Activated CD4-positive, alpha-beta memory T cell treated with anti-CD3 and anti-CD28 coated beads for 36 hours (primary cell): ENCODE measurements at places on chromosomes 13 and 19.

- DNase-seq, result no peak
Observed at GRCh38 chr19:16301999-16302694, 22.5 kb upstream of the KLF2 start.

DNA sequence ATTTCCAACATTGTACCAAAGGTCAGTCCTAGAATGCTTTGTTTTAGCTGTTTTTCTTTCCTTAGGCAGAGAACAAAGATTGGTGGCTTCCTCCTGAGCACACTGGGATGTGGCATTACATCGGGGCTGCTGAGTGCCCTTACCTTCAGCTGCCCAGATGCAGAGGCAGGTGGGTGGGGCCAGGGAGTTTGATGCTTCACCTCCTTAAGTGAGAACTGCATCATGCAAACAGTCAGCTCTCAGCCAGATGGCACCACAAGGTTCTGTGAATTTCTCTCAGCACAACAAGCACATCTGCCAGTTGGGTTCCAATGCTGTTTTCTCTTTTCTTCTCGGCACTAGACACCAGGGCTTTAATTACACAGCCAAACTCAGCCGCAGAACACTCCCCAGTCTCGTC, 87.4 kb upstream of the UBL3 start:
- peak; percentile 67 for DNase-seq

- DNase-seq, result no peak
Observed at GRCh38 chr13:31629085-31629780, 110.1 kb upstream of the RXFP2 start.

GRCh38 chr19:49432141-49433073, 7.2 kb downstream of the GFY start:
- peak; percentile 57 for DNase-seq

DNA sequence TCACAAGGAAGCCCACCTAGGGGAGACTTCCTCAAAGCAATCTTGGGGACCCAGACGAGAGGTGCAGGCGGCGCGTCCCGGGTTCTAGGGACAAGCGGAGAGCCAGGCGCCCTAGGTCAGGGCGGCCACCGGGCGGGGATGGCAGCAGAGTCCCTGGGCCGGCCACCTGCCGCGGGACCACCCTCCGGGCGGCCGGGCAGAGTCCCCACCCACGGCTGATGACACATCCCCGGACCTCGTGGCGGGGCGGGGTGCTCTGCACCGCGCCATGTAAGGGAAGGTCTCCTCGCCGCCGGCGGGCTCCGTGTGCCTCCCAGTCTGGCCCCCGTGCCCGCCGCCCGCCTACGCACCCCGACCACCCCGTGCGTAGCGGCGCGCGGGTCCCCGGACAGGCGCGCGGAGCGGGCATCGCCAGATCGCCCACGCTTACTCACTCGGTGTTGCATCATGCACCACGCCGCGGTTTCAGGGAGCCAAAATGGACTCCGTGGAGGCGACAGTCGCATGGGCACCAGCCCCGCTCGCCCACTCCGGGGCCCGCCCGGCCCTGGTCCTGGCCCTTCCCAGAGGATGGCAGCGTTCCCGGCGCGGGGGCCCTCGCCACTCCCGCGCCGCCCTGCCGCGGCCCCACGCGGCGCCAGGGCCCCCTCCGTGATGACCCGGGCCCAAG, 643 bp downstream of the SLC7A1 start:
- DNase-seq, result peak; percentile 84

DNA sequence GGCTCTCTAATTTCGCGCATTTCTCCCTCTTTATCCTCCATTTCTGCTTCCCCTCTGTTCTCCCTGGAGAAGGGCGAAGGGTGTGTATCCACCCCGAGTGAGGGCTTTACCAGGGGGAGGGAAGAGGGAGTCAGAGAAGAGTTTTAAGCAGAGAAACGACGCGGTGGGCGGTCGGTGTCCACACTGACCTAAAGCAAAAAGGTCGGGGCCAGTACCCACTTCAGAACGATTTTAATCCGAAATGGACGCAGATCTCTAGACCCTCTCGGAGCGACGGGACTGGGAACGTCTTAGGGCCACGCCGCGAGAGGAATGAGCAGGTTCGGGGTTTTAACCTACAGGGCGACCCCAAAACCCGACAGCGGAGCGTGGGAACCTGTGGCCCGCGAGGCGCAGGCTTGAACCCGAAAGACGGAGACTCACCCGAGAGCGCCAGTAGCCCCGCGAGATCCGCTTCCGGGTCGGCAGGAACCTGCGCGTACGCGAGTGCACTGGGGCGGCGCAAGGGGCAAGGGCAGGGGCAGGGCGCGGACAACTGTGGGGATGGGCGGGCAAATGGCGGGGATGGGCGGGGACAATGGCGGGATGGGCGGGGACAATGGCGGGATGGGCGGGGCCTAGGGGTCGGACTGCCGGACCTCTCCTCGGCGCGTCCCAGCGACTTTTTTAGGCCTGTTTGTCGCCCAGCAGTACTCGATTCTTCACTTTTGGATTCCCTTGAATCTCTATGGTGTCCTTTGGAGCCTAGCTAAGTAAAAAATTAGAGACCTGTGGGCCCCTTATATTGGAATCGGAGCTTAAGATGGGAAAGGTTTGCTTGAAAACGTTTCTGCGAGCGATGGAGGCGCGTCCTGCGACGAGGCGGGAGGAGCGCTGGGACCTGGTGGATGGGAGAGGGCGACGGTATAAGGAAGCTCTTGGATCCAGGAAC, at the start of gene ZNF677:
TSS of gene ZNF677 (minus strand) at position 463 of the 931 bp plus-strand sequence. CDS start 3,323 bp downstream, outside the sequence.
- peak; percentile 90 for DNase-seq

DNA sequence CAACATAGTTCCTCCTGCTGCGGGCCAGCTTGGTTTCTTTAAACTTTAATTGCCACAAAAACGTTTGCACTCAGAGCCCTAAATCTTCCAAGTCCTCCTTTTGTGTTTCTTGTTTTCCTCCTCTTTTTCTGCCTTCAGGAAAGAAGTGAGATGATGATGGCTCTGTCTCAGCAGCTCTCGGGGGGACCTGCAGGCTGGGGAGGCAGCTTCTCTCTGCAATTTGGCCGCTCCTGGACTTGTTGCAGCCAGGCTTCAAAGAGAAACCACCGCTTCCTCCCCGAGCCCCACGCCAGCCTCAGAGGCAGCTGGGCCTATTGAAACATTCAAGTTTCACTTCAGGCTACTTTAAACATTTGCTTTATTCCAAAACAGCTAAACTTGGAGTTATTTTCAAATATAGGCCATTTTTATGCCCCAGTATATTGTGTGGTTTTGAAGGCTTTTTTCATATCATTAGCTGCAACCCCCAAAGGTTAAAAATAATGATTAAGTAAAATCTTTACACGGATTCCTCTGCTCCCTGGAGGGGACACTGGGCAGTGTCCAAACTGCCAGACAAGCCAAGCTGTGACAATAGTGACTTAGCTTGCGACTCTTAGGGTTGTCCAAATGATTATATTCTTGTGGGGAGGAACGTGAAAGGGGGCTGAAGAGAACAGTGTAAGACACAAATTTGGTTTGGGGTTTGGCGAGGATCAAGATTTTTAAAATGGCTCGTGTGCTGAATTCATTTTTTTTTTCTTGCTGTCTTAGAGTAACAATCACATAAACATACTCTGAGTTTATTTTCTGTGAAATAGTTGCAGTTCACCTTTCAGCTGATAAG, 330.8 kb downstream of the DLEU7 start:
- DNase-seq, result peak; percentile 57

GRCh38 chr13:51834581-51835171, 10.3 kb downstream of the TMEM272 start:
- no peak for DNase-seq

- no peak for DNase-seq
Observed at GRCh38 chr19:35739275-35740107, 2.8 kb downstream of the IGFLR1 start.

DNA sequence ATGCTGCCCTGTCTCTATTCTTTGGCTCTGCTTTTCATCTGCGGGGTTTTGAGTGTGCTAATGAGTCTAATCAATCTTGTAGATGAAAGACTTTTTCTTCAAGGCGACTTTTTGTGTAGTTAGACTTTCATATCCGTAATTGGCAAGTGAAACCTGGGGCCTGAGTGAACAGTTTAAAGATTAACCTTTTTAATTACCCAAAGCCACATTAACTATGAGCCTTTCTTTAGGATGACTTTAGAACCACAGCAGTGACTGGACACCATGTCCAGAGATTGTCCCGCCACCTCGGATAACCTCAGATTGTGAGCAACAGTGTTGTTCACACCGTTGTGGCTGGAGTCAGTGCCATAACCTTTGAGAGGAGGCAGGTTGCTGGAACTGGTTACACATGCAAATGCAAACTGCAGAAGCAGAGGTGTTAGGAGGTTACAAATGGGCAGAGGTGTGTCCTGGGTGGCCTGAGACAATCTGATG, 58.7 kb downstream of the SIAH3 start:
- no peak for DNase-seq

DNA sequence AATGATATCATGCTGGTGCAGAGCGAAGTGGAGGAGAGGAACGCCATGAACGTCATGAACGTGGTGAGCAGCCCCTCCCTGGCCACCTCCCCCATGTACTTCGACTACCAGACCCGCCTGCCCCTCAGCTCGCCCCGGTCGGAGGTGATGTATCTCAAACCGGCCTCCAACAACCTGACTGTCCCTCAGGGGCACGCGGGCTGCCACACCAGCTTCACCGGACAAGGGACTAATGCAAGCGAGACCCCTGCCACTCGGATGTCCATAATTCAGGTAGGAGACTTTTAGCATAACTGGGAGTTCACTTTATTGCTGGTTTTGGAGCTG, 3.3 kb downstream of the PCDH17 start:
- DNase-seq, result no peak

- peak; percentile 68 for DNase-seq
Observed at GRCh38 chr13:42392716-42393572, 121.0 kb downstream of the AKAP11 start.

DNA sequence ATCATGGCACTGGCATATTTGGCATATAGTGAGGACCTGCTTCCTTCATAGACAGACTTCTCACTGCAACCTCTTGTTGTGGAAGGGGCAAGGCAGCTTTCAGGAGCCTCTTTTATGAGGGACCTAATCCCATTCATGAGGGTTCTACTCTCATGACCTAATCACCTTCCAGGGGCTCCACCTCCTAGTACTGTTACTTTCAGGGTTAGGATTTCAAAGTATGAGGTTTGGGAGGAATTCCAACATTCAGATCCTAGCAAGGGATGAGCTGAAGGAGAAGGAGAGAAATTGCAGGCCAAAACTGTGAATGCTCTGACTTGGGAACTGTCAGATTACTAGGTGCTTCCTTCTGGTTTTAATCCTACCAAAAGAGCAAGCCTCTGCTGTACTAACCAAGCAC, 87.8 kb downstream of the LMO7 start:
- DNase-seq, result no peak

DNA sequence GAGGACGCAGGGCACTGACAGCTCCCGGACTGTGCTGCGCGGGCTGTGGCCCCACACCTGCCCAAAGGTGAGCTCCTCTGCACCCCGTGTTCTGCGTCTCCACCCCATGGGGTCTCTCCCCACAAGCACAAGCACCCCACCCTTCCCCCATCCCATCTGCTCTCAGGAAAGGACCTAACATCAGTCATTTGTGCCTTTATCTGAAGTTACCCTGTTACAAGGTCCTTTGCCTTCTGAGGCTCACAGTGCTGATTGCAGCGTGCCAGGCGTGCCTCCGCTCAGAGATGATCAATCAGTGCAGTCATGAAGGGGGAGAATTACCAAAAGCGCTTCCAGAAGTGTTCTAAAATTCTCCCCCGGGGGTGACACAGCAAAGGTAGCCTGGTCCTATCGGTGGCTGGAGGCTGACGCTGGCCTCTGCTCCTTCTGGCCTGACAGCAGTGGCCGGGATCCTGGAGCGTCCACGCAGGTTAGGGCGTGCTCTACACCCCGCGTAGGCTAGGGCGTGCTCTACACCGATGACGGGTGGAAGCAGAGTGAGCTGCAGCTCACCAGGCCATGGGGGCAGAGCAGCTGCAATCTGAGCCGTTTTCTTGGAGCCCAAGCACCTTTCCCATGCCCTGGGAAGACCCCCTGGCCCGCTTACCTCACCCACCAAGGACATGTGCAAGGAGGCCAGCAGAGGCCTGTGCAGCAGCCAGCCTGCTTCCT, 84.7 kb upstream of the TM9SF2 start:
- peak; percentile 12 for DNase-seq

- no peak for DNase-seq
Observed at GRCh38 chr19:12767150-12767549, 8.2 kb downstream of the HOOK2 start.

GRCh38 chr13:60282186-60282585, 114.8 kb upstream of the TDRD3 start:
- DNase-seq, result no peak

DNA sequence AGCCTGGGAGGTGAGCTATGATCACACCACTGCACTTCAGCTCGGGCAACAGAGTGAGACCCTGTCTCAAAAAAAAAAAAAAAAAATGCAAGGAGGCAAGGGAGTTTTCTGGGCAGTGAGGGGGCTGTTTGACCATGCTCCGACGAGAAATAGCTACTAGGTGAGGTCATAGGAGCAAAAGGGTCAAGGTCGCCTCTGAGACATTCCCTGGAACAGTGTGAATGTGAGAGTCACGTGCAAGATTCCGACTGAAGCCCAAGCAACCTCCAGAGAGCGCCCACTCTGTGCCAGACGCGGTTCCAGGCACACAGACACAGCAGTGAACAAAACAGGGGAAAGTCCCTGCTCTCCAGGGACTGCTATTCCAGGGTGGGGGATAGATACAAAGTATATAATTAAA, 2.5 kb downstream of the ZNRF4 start:
- no peak for DNase-seq

GRCh38 chr19:16588824-16589577, 16.8 kb upstream of the SLC35E1 start:
- DNase-seq, result peak; percentile 53
